H54 (cell line): ENCODE measurements at places on chromosomes 7 and 10.

GRCh38 chr10:93077860-93078337 is 4.2 kb downstream of the CYP26A1 start:
- no peak for DNase-seq

DNA sequence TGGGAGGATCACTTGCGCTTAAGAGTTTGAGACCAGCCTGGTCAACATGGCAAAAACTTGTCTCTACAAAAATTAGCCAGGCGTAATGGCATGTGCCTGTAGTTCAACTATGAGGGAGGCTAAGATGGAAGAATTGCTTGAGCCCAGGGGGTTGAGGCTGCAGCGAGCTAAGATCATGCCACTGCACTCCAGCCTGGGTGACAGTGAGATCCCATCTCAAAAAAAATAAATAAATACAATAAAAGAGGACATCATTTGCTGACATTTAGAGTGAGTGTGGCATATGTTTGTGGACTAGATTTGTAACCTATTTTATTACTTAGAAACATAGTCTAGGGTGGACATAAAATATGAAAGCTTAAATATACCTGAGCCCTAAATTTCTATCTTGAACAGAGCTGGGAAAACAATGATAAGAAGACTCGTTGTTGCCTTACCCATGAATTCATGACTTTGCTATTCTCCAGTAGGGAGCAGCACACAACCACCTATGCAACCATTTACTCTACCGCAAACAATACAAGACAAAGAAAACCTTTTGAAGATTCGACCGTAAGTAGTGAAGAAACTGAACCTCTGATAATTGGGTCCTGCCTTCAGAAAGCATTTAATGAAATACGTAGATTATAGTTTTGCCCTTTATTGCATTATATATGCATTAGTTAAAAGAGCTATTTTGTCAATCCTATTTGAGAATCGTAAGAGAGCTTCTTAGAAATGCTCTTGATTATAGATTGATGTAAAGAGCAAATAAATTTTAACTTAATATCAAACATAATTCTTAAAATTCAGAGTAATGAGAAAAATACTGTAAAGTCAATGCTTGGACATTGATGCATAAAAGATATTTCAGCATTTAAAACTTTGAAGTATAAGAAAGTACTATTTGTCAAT is 83.5 kb downstream of the GNAT3 start:
- DNase-seq = peak; percentile 6

DNA sequence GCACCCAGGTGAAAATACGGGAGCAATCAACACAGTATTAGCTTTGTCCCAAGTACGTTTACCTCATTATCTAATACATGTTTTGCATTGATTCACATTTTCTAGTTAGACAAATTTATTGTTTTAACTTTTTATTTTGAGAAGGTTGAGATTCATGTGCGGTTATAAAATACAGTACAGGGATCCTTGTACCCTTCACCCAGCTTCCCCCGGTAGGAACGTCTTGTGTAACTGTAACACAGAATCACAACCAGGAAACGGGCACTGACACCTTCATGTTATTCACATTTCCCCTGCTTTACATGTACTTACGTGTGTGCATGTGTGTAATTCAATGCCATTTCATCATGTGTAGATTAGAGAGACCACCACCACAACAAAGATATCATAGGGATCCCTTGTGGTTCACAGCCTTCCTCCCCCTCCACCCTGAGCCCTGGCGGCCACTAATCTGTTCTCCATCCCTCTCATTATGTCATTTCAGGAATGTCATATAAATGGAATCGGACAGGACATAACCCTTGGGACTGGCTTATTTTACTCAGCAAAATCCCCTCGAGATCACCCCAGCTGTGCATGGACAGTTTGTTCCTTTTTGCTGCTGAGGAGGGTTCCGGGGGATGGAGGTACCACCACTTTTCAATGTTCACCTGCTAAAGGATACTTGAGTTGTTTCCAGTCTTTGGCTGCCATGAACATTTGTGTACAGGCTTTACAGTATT is 46.5 kb upstream of the C10orf71 start:
- DNase-seq = no peak

DNA sequence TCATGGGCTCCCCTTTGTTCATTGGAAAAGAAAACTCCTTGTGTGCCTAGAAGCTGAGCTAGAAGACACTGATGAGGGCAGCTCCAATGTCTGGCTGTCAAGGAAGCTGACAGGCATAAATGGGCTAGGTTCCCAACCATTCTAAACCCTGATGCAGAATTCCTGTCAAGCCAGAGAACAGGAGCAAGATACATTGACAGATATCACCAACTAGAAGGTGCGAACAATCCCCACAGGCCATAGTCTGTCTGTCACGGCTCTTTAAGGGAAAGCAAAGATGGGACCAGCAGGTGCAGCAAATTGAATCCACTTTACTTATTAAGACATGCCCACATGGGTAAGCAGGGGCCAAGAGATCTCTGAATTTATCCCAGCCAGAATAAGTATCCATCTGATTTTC is 617.9 kb upstream of the POT1 start:
- DNase-seq = no peak

DNA sequence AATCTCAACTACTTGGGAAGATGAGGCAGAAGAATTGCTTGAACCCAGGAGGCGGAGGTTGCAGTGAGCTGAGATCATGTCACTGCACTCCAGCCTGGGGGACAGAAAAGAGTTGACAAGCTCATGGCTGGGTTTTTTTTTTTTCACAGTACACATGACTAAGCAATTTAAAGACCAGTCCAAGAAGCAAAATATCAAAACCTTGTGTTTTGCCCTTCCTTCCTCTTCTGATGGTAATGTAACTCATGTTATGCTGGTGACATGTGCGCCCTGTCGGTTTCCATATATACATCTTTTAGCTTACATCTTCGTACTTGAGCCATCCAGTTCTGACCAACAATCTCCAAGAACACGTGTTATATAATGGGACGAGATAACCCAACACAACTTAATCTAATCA is 237.7 kb upstream of the PLXDC2 start:
- DNase-seq = no peak
